Uterus (tissue), 4 donors: ENCODE measurements at places on chromosomes 5 and 9. TPM values are rescaled to one million over a fixed set of nuclear protein-coding genes. Genes with fewer than 3 reads are reported as not detected.
A peak's percentile ranks its signal among the peaks of the same experiment; 100 is the strongest.

DNA sequence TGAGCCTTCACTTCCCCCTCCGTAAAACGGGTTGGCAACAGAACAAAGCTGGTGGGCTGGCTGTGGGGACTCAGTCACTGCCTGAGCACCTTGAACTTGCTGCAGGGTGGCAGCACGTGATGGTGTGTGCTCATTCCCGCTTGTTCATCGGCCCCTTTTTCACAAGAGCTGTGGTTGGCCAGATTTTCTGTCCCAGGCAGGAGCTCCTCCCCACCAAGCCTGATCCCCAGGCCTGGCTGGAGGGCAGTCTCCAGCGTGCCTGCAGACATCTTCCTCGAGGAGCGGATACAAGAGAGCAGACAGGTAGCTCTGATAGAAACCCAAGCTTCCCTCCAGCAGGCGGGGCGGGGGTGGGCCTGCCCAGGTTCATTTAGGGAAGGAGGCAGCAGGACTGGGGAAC lies 61.9 kb upstream of the ORM1 start:
- no peak for DNase-seq

DNA sequence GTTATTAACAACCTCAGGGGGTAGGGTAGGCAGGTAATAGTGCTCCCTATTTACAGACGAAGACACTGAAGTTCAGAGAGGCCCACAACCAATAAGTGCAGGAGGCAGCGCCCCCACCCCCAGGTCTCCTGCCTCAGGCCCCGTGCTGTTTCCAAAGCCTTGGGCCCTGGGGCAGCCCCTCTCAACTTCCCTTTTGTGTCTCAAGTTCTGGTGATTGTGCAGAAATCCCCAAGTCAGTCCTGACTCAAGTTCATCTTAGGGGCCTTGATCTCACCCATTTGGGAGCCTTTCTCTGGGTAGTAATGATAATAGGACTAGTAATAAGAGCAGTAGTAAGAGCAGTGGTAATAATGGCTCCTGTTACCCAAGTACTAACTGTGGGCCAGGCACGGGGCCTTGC lies 35.5 kb upstream of the ASS1 start:
- DNase-seq = no peak

The UBLCP1 gene
- total RNA-seq = 19.7 TPM

- DNase-seq = no peak
Measured at GRCh38 chr9:75041041-75041440, 12.9 kb upstream of the CARNMT1 start.

DNA sequence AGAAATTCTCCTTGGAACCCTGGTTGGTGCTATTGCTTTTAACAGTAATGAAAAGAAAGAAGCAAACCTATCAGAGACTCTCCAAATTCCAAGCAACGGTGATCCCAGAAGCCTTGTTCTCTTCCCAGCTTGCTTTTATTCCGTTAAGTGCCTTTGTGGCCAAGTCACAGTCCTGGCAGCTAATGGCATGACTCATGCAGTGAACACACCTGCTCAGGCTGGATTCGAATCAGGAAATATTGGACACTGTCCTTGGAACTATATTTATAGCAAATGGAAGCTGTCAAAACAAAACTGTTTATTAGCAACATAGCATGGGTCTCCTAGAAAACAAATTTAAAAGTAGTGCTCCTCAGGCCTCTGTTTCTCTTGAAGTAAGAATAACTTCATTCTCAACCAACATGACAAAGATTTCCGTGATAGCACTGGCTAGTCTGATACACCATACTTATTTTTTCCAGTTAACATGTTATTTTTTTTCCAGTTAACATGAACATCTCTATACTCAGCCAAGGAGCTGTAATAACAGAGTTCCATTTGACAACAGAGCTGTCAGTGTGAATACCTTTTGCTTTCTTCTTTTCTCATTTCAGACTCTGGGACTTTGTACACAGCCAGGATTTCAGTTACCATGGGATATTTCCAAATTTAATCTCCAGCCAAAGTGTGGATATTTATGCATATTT lies 502.4 kb downstream of the GADD45G start:
- peak; percentile 65 for DNase-seq

The LCNL1 gene
- total RNA-seq = under 0.01 TPM

GRCh38 chr5:134825212-134825611 lies 20.6 kb upstream of the C5orf24 start:
- no peak for DNase-seq

DNA sequence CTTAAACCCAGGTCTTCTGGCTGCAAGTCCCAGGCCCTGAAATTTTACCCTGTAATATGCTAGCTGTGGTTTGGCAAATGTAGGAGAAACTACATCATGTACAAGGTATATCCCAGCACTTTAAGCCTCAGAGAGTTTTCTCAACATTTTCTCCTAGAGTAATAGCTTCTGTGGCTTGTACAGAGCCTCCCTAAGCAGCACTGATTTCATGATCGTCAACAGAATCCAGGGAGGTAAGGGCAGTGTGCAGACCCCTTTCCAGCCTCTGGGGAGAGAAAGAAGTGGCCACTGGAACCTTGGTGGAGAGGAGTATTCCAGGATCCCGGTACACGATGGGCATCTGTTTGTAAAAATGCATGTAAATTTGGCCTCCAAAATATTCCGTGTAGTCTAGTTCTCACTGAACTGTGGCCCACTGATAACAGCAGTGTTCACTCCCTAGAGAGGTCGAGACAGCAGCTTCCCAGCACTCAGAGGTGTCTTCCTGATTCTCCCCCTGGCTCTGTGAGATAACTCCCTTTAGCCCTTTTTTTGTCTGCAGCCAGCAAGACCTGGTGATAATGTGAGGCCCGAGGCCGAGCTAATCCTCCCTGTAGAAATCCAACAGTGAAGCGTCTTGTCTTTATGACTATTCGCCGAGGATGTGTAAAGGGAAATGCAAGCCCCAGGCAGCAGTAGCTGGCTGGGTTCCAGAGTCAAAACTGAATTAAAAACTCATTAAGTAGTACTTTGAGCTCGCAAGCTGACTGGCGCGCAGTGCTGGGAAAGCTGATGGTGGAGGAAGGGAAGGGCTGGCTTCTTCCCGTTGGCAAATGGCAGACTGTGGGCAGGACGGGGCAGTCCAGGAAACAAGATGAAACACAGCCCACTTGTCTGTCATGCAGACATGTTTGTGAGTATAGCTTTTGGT lies 59.0 kb downstream of the MAP1B start:
- peak; percentile 52 for DNase-seq

DNA sequence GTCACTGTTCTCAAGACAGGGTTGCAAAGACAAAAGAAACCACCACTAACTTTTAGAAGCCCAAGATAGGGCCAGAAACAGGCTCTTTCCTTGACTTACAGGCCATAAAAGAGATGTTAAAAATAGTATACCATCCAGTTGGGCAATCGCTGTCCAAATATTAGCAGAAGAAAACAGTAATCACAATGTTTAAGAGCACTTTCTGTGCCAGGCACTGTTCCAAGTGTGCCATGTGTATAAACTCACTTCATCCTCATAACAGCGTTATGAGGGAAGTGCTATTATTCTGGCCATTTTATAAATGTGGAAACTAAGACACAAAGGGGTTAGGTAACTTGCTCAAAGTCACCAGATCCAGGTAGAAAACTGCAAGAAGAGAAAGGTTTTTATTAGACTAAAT lies 111.7 kb downstream of the KCNN2 start:
- DNase-seq = no peak

DNA sequence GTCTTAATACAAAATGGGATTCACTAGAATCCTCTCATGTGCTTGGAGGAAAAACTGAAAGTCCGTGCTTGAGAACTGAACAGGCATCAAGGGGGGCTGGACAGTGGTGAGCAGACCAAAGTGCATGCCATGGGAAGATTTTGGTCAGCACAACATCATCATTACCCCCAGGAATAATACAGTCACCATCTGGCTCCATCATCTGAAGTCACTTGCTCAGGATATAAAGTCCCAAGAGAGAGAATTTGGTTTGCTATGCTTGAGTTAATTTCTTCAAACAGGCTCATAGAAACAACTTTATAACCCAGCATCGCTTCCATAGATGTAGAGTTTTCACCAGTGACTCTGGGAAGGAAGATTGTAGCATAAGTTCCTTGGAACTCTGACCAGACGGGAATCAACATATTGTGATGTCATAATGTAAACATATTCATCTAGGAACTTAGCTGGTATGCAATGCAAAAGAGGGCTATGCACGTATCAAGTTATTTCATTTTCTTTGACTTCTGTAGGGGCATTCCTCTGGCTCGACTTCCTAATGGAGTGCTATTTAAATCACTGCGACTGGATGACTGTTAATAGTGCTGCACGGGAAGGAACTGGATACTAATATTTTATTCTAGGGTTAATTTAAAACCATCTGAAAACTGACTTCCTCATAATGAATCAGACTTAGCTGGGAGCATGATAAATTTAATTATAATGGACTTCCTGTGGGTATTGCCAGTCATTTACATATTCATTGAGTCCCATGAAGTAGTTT lies 145.2 kb downstream of the MTRR start:
- no peak for DNase-seq

DNA sequence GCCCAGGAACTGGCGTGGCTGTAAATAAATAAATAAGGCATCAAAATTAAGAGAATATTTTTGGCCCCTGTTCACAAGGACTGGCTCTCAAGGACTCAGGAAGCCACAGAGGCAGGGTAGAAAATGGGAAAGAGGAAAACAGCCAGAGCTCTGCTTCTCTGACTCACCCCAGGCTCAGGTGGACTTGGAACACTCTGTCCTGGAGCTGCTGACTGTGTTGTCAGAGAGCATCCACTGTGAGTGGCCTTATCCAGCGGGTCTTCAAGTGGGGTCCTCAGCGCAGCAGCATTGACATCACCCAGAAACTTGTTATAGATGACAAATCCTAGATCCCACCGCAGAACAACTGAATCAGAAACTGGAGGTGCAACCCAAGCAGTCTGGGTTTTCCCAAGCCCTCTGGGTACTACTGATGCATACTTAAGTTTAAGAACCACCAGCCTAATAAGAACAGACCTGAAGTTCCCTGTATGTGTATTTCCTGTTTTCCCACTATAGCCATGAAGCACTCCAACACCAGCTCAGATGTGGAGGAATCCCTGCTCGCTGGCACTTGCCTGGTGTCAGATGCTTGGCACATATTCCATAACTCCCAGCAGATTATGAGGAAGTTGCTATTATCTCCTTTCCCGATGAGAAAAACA lies 20.5 kb downstream of the ADRA1B start:
- no peak for DNase-seq

DNA sequence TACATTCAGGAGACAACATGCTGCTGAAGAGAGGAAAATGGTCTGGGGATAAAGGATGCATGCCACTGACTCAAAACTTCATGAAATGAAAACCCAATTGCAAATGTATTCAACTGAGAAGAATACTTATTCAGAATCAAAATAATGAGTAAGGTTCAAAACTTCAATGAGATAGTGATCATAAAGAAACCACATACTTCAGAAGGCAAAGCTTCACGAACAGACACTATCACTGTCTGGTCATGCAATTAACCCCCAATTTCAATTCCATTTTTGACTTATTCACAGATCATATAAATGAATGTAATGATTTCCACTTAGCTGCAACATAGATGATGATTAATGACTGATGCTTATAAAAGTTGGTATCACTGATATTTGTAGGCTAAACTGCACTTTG lies 33.0 kb upstream of the CTNNAL1 start:
- no peak for DNase-seq

GRCh38 chr9:127876764-127877562 lies 512 bp downstream of the AK1 start:
- no peak for DNase-seq

GRCh38 chr9:107874137-107874536 lies 384.6 kb upstream of the KLF4 start:
- DNase-seq = no peak

DNA sequence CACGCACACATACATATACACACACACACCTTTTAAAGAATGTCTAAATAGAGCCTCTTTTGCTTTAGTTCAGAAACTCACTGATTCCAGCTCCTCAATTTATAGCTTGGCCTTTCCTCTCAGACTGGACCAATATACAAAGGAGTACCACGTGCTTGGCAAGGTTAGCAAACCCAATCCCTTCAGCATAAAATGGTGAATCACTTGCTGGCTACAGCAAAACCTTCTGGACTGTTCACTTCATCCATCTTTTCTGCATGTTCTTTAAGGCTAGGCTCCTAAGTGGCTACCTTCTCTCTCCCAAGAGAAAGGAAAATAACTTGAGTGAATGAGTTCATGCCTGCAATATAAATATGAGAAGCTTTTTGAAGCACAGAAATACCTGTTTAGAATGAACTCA lies 109.7 kb downstream of the LPAR1 start:
- no peak for DNase-seq

DNA sequence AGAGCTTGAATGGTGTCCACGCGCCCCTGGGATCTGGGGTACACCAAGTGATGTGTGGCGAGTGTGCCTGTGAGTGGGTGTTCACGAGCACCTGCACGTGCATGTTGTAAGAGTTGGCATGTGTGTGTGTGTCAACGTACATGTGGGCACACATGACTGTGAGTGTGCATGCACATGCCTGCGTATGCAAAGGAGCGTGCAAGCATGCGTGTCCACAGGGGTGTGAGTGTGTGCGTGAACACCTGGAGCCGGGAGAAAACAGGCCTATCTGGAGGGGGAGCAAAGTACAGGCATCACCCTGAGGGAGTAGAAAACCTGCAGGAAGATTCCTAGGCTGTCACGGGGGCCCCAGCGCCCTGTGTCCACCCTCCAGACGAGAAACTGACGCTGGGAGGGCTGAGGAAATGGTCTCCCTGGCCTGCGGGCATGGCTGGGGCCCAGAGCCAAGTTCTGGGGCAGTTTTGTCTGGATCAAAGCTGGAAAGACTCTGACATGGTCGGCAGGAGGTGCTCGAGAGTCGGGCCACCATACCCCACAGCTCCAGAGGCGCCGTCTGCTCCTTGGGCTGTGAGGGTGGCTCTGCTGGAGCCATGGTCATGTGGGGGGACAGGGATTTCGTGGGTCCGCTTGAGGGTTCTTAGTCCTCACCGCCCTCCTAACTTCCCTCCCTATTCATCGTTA lies 31.8 kb downstream of the PTGES start:
- no peak for DNase-seq

The TDRD7 gene
- total RNA-seq = 18.5 TPM

The CHSY3 gene
- not detected for total RNA-seq

GRCh38 chr5:93884254-93884653 lies 142.9 kb upstream of the POU5F2 start:
- no peak for DNase-seq

The ODF2 gene
- total RNA-seq = 34.3 TPM

The MCTP1 gene
- total RNA-seq = 28.5 TPM

The IFNB1 gene
- total RNA-seq = not detected

The LCN10 gene
- total RNA-seq = 30.5 TPM

The PRXL2C gene
- total RNA-seq = 8.5 TPM

- DNase-seq = no peak
Measured at GRCh38 chr9:27618066-27618465, 44.8 kb upstream of the C9orf72 start.
